ENCODE measurements at places on chromosomes 7 and 10. TPM values are rescaled to one million over a fixed set of nuclear protein-coding genes. Genes with fewer than 3 reads are reported as not detected.

METTL27 gene
- total RNA-seq: 4.4 TPM

ASZ1 gene
- total RNA-seq: not detected

RGR gene
- total RNA-seq: not detected

TCAF2 gene
- 16.8 TPM for total RNA-seq

EVX1 gene
- total RNA-seq: not detected

UPK3B gene
- 7.3 TPM for total RNA-seq

POM121 gene
- total RNA-seq: 67.8 TPM

FAM13C gene
- total RNA-seq: not detected

SLC13A4 gene
- not detected for total RNA-seq

TMEM270 gene
- total RNA-seq: not detected

MICALL2 gene
- 4.6 TPM for total RNA-seq

OR13A1 gene
- total RNA-seq: 0.29 TPM

KLF14 gene
- not detected for total RNA-seq

CLDN12 gene
- total RNA-seq: 1.7 TPM

CDNF gene
- 4.9 TPM for total RNA-seq

GNGT1 gene
- not detected for total RNA-seq

FBH1 gene
- total RNA-seq: 89.1 TPM

CFAP69 gene
- total RNA-seq: 0.39 TPM

ADCK2 gene
- 16.4 TPM for total RNA-seq

CCDC7 gene
- 94.5 TPM for total RNA-seq

OR6V1 gene
- not detected for total RNA-seq

OR2F1 gene
- not detected for total RNA-seq

CPEB3 gene
- total RNA-seq: 2.9 TPM

AASS gene
- 4.3 TPM for total RNA-seq

XRCC2 gene
- 1.1 TPM for total RNA-seq

MYL10 gene
- not detected for total RNA-seq

ATP5F1C gene
- 159 TPM for total RNA-seq

GPR26 gene
- total RNA-seq: not detected

AKR1E2 gene
- 12.7 TPM for total RNA-seq

SMO gene
- total RNA-seq: 0.13 TPM

TMEM229A gene
- total RNA-seq: not detected

SRRM3 gene
- not detected for total RNA-seq

All from naive thymus-derived CD8-positive, alpha-beta T cell (primary cell).